ENCODE measurements at places on chromosomes 5 and 9.
A peak's percentile ranks its signal among the peaks of the same experiment; 100 is the strongest.

DNA sequence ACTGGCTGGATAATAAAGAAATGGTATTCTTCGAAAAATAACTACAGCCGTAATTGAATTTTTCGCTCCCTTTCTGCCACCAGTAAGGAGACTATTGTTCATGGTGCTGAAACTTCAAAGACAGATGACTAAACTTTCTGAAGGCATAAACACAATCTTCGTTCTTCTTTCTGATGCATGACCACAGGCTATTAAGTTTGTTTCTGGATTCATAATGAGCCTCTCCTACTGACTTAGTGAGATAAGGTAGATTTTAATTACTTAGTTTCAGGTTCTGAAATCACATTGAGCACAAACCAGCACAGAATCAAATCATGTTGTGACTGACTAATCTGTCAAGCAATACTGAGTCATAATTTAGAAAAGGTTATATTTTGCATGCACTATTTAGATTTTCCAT lies 441.8 kb upstream of the CCNG1 start:
- DNase-seq, result no peak

- DNase-seq, result no peak
Observed at GRCh38 chr9:24258626-24259025, 287.1 kb downstream of the IZUMO3 start.

DNA sequence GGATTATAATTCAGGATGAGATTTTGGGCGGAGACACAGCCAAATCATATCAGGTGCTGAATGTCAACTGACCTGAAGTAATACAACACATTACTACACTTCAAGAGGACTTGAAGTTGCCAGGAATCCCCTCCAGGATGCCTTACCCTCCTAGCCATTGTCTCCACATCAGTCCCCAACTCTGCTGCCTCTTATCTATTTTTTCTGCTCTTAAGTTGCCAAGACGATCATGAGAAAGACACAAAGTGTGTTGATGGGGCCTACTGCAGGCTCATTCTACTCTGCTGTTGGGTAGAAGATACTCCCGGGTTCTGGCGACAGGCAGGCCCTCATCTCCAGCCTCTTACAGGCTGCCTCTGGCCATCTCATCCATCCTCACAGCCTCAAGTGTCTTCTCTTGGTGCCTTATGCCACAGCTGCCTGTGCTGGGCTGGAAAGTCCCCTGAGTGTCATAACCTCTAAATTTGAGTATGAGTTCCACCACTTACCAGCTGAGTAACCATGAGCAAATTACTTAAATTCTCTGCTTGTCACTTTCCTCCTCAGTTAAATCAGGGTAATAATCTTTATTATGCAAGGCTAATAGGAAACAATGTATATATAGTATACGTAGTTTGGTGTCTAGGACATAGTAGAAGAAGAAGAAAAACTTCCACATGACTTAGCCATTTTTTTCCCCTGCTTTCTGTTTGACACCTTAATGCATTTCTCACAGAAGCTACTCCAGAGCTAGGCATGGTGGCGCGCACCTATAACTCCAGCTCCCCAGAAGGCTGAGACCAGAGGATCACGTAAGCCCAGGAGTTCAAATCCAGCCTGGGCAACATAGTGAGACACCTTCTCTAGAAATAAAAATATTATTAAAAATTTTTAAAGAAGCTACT lies 73.0 kb upstream of the SNX2 start:
- DNase-seq, result peak; percentile 40

DNA sequence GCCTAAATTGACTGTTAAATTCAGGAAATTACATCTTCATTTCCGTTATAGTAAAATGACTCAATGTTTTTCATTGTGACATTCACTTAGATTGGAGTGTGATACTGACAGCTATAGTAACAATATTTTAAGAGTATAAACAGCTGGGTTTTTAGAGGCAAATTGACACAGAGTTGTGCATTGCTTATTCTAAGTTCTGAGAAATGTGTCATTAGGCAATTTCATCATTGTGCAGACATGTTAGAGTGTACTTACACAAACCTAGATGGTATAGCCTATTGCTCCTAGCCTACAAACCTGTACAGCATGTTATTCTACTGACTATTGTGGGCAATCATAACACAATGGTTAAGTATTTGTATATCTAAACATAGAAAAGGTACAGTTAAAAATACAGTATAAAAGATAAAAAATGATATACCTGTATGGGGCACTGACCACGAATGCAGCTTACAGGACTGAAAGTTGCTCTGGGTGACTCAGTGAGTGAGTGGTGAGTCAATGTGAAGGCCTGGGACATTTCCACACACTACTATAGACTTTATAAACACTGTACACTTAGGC lies 132.7 kb downstream of the PDE4D start:
- DNase-seq, result no peak

DNA sequence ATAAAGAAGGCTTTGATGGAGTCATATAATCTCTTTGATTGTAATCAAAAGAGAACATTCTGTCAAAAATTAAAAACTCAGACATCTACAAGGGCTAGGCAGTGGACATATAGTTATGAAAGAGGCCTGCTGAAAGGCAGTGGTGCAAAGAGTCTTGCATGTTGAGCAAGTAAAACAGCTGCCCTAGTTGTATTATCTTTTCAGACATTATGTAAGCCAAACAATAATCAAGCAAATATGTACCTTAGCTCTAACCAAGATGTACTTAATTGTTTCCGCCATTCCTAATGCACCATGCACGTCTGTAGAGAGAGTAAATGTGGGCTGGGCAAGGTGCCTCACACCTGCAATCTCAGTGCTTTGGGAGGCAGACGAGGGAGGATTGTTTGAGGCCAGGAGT lies 14.3 kb downstream of the GAPT start:
- DNase-seq, result no peak

GRCh38 chr9:124457079-124457886 lies 7.0 kb downstream of the ADGRD2 start:
- DNase-seq, result no peak

- no peak for DNase-seq
Observed at GRCh38 chr5:6801236-6801635, 88.0 kb downstream of the TENT4A start.

GRCh38 chr5:746258-746761 lies 38.2 kb downstream of the ZDHHC11B start:
- DNase-seq, result no peak

GRCh38 chr5:16057277-16057676 lies 122.3 kb downstream of the MARCHF11 start:
- DNase-seq, result no peak

DNA sequence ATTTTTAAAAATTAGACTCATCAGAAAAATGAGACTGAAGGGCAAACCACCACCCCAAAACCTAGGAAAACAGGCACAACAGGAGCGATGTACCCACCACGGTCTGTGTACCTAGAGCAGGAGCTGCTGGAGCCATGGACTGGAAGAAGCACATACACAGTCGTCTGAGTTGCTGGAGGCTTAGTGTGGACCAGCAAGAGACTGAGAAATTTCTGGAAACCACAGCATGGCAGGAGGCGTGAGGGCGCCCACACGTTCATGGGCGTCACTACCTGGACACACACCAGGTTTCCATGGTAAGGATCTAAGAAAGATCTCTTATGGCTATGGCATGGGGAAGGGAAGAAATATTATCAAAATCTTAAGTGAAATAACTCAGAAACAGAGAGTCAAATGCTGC lies 91.9 kb downstream of the MED10 start:
- no peak for DNase-seq

- DNase-seq, result no peak
Observed at GRCh38 chr5:93126634-93127033, 454.4 kb downstream of the NR2F1-AS1 start.

DNA sequence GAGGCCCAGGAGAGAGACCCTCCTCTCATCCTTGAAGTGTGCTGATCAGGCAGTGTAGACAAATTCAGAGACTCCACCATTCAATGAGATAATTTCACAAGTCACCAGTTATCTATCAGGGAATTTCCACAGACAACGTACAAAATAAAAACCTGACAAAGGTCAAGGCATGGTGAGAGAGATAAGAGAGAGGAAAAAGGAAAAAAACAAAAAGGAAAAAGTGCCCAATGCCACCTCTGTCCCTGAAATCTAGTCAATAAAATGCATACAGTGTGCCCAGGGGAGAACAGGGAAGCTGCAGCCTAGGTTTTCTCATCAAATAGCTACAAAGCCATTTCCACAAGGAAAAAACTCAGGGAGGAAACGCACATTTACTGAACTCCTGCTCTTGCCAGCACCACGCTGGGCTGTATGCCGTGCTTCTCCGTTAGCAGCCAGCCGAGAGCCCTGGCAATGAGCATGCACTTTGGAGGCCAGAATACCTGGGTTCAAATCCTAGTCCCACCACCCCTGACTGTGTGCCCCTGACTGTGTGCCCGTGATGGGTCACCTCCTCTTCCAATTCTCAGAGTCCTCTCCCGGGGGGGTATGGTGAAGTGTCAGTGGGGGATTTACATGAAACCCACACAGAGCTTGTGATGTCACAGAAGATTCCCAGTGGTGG lies 11.6 kb downstream of the WHRN start:
- DNase-seq, result no peak

DNA sequence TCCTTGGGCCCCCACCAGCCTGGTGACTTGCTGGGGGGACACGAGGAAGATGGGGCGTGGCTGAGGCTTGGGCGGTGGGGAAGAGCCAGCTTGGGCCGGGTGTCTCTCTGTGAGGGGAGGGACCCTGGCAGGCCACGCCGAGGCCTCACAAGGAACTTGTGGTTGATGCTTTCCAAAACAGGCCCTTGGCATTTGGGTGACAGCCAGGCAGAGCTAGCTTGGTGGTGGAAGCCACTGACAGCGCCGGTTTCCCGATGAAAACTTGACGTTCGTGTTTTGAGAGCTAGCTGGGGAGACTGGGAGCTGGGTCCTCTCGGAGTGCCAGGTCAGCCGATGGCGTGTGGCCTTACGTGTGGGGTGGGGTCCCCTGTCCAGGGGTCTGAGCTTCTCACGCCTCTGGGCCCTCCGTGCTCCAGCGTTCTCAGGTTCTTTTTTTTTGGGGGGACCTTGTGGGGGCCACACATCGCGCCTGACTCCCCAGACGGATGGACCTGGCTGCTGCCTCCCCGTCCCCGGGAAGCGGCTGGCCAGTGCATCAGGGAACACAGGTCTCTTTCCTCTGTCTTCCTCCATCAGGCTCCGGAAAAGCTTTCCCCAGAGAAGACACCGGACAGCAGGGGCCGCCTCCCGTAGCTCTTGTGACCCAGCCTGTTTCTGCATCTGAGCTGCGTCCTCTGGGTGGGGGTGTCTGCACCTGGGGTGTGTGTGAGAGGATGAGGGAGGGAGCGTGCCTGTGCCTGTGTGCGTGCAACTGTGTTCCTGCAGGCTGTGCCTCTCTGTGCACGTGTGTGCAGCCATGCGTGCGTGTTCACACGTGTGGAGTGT lies 129.3 kb upstream of the LPCAT1 start:
- DNase-seq, result no peak

DNA sequence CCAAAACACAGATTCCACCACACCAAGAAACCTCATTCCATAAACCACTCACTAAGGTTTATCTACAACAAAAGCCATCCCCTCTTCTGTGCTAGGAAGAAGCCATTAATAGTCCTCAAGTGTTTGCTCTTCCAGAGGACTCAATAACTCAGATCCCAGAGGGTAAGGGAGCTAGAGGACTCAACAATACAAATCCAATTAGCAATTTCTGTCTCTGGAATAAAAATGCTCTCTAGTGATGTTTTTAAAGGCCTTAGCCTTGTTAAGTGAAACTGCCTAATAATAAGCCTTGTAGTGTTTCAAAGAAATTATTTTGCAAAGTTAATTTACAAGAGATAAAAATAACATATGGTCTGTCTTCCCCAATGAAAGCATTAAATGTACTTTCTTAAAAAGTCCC lies 942.4 kb downstream of the CDH12 start:
- no peak for DNase-seq

DNA sequence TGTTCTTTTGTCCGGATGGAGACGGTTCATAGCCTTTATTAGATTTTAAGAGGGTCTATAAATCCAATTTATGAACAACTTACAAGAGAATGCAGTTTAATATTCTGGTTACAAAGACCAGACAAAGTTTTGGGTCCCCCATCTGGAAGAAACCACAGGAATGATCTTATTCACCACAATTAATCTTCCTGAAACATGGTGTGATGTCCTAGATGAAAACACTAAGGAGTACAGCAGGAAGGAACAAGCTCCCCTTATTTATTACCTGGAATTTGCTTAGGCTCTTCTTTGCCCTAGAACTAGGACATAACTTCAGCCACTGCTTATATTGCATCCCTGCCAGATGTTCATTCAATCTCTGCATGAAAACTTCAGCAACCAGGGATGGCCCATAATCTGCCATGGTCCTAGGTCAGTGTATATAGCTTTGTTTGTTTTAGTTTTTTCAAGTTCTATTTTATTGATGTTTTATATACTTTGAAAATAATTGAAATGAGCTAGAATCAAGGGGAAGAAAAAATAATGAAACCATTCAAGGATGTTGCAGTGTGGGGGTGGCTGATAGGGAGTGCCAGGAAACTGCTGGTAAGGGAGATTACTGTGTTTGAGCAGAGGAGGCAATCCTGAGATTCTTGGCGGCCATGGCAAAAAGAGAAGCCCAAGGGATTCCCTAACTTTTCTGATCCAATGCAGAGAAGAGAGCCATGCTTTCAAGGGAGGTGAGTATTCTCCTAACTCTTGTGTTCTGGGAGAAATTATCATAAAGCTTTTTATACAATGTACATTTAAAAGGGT lies 16.8 kb downstream of the TXNDC8 start:
- DNase-seq, result no peak

DNA sequence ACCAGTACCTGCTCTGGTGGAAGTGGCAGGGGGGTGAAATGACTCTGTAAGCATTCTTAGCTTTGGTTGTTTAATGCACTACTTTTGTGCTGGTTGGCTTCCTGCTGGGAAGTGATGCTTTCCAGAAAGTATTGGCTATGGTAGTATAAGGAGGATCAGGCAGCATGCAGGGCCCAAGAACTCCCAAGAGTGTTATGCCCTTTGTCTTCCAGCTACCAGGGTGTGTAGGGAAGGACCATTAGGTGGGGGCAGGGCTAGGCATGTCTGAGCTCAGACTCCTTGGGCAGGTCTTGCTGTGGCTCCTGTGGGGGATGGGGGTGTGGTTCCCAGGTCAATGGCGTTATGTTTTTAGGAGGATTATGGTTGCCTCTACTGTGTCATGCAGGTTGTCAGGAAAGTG lies 135.8 kb upstream of the TRPC7 start:
- no peak for DNase-seq

GRCh38 chr5:52776116-52776515 lies 11.6 kb upstream of the ITGA1 start:
- DNase-seq, result no peak

- DNase-seq, result no peak
Observed at GRCh38 chr9:79709743-79710674, 138.2 kb downstream of the TLE4 start.

GRCh38 chr5:171453056-171453725 lies 33.7 kb downstream of the FGF18 start:
- no peak for DNase-seq

GRCh38 chr9:14314929-14315874 lies 1.3 kb upstream of the NFIB start:
- peak; percentile 49 for DNase-seq

- DNase-seq, result no peak
Observed at GRCh38 chr5:180007582-180007981, 64.0 kb downstream of the RNF130 start.

- no peak for DNase-seq
Observed at GRCh38 chr5:74061292-74061691, 435.3 kb downstream of the ARHGEF28 start.

Data from GM13976 (cell line).